Right ventricle myocardium superior (tissue), 1 donor: ENCODE measurements at places on chromosomes 12 and 14. TPM values are rescaled to one million over a fixed set of nuclear protein-coding genes. Genes with fewer than 3 reads are reported as not detected.

Gene KRT79
- not detected for total RNA-seq

Gene MAPKAPK5
- total RNA-seq, result 25.5 TPM

Gene KRT75
- total RNA-seq, result not detected

Gene MIS18BP1
- total RNA-seq, result 6.7 TPM

Gene TAS2R9
- 0.22 TPM for total RNA-seq

Gene PTPRR
- 0.19 TPM for total RNA-seq

Gene PARPBP
- total RNA-seq, result 0.24 TPM

Gene LRRC9
- not detected for total RNA-seq

Gene PTCSC3
- total RNA-seq, result not detected
